KG1 (cell line): ENCODE measurements at places on chromosomes 3 and 15.

DNA sequence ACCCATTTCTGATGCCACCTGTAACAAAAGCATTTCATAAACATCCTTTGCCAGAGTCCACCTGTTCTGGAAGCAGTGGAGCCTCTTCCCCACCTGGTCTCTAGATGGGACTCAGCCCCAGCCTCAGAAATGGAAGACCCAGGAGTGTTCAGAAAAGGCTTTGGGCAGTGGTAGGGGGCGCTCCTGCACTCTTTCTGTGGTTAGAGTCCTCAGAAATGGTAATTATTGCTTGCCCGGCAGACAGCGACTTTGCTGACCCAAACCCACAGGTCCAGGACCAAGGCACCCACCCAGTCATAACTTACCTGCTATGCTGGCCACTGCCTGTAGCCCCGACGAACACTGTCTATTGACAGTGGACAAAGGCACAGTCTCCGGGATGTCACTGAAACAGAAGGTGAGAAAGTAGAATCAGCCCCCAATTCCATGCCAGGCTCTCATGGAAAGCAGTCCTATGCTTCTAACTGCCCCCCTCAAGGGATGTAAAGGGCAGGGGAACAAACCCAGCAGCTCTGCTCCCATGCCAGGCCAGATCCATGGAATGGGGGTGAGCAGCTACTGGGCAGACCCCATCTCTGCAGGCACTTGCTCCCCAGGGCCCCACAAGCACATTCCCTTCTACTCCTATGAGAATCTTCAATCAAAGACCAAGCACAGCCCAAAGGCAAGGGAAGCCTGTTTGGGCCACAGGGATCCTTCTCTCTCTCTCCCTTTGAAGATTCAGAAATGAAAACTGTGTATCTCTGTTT is 5.1 kb downstream of the ACAA1 start:
- DNase-seq = no peak

DNA sequence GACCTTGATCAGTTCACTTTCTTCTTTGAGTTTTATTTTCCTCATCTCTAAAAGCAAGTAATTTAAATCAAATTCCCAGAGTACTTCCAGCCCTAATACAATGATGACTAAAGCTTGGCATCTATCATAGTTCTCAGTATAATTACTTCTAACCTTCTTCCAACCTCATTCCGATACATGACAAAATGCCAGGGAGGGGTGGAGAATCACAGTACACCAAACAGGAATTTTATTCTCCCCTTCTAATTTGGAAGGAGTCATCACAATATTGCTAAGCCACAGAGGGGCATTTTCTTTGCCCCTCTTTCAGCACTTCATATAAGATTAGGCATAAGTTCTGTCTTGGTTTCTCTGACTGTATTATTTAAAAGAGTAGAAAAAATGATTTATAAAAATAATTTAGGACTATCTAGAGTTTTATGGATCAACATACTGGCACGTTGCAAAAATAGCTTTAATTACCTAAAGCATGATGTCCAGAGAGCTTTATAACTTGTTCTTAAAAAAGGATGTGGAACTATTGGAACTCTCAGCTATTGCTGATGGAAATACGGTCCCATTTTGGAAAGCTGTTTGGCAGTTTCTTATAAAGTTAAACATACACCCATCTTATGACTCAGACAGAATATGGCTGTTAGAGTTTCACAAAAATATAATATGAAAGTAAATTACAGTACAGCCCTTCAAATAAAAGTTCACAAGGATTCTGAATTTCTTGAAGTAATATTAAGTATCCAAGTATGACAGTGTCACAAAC is 86.9 kb upstream of the UBE2E2 start:
- DNase-seq = no peak

DNA sequence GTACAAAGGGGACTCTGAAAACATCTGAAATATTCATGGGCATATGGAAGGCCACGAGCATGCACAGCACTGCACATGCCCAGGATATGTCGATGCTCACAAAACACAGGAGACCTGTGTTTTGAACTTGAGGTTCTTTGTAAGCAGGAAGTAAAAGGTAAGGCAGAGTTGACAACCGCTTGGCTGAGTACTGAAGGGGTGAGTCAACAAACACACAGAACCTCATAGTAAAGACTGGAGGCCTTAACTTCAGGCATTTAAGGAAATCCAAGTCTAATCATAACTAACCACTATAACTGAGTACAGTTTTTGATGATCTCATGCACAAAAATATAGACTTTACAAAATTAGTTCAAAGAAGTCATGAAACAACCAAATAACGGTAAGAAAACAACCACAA is 80.6 kb downstream of the MYO9A start:
- no peak for DNase-seq

DNA sequence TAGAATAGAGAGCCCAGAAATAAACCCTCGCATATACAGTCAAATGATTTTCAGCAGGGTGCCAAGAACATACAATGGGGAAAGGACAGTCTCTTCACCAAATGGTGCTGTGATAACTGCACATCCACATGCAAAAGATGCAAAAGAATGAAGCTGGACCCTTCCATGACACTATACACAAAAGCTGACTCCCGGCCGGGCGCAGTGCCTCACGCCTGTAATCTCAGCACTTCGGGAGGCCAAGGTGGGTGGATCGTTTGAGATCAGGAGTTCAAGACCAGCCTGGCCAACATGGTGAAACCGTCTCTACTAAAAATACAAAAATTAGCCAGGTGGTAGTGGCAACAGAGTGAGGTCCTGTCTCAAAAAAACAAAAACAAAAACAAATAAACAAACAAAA is 43.2 kb upstream of the IQSEC1 start:
- DNase-seq = no peak

DNA sequence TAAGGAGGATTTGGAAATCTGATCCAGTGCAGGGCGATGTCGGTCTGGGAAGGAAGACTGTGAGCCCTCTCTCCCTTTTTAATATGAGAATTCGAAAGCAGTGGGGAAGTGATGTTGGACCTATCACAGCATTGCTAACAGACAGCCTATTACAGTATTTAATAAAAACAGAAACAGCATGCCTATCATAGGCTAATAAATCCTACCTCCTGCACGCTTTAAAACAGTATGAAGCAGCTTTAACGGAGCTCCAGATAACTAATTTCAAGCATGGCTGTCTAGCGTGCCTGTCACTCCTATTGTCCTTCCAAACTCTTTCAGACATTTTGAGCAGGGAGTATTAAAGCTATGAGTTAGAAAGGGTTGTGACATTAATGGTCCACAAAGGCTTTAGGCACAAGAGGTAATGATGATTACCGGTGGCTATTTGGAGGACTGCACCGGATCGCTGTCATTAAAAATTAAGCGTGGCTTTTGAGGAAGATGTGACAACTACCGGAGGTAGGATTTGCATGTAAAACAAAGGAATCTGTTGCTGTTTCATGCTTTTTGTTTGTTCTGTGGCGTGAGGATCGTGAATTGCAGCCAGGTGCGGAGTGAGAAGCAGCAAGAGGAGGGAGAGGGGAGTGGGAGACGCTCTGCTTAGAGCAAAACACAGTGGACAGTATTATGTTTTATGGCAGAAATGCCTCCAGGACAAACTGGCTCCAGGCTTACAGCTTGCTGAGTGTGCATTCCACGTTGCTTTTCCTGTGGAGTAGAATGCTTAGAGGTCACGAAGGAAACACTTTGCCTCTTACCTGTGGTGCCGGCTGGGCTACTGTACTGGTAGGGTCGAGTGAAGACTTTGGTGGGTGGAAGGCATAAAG is at the start of gene KCNMB2:
Gene KCNMB2, plus strand, starts transcription at position 226 of the 869 bp plus-strand sequence.
- DNase-seq = no peak

DNA sequence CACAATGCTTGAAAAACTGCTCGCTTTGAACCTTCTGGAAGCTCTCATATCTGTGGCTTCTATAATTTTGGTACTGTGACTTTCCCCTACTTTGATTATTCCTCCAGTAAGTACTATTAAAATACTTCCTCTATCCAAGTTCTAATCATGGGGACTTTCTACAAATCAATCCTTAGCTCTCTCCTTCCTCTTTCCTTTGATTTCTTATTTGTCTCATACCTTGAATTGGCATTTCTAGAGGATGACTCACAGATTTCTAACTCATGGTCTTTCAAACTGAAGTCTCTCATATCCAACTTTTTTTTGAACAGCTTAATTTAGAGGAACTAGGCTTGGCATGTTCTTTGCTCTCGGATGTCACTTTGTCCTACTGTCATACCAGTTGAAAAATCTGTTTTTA is 241.8 kb downstream of the TBC1D5 start:
- no peak for DNase-seq

GRCh38 chr3:186483611-186484340 is 60.4 kb downstream of the CRYGS start:
- no peak for DNase-seq

DNA sequence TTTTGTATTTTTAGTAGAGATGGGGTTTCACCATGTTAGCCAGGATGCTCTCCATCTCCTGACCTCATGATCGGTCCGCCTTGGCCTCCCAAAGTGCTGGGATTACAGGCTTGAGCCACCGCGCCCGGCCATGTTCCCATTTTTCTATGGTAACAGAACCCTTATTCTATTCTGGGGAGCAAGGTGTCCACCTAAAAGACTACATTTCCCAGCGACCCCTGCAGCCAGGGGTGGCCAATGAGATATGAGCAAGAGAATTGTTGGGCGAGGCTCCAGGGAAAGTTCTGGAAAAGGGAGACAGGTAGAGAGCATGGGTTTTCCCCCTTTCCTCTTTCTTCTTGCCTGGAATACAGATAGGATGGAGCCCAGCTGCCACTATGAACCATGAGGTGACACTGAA is 96.9 kb downstream of the LINGO1 start:
- DNase-seq = no peak

GRCh38 chr3:123765475-123766128 is 118.5 kb downstream of the MYLK start:
- DNase-seq = no peak

- no peak for DNase-seq
These were observed 3.2 kb downstream of the IL17RD start for GRCh38 chr3:57161915-57162314.

DNA sequence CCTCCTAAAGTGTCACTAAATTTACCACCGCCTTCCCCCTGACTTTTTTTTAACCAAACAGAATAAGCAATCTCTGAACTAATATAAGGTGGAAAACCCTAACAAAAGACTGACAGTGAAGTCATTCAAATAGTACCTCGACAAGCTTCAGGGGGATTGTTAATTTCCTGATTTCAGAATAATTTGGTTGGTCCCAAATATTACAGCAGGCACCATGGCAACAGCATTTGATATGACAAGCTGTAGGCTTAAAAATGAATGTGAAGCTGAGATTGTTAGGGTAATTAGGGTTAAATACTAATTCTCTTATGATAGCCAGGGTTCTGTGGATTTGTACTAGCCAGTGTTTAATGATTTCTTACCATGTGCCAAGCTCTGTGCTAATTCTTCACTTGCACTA is 63.5 kb upstream of the GOLGA8B start:
- DNase-seq = no peak

DNA sequence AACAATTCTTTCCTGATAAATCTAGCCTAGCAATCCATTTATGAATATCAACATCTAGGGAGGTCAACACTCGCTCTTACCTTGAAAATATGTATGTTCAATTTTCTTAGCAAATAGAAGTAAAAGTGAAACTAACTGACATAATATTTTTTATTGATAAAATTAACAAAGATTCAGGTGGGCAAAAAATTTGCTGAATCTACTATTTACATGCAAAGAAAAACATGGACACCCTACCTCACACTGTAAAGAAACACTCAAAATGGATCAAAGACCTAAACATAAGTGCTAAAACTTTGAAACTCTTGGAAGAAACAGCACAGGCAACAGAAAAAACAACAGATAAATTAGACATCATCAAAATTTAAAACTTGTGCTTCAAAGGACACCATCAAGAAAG is 151.6 kb upstream of the MYRIP start:
- no peak for DNase-seq

GRCh38 chr3:157136647-157137387 is 23.1 kb downstream of the CCNL1 start:
- DNase-seq = no peak

GRCh38 chr3:81793410-81793809 is 32.0 kb upstream of the GBE1 start:
- no peak for DNase-seq

DNA sequence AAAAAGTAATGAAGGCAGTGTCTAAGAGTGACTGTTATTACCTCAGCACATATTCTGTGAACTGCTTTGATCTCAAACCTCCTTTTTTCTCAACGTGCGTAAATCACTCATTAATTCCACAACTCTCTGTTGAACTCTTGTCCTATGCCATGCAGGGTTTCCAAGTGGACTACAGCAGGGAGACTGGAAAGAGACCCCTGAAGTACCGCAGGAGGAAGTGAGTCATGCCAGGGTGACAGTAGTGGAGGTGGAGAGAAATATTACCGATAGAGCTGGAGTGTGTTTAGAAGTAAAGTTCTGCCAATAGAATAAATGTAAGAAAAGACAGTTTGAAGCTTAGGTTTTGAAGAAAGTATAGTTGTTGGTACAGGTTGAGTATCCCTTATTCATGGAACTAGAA is 908.9 kb downstream of the ROBO1 start:
- no peak for DNase-seq

DNA sequence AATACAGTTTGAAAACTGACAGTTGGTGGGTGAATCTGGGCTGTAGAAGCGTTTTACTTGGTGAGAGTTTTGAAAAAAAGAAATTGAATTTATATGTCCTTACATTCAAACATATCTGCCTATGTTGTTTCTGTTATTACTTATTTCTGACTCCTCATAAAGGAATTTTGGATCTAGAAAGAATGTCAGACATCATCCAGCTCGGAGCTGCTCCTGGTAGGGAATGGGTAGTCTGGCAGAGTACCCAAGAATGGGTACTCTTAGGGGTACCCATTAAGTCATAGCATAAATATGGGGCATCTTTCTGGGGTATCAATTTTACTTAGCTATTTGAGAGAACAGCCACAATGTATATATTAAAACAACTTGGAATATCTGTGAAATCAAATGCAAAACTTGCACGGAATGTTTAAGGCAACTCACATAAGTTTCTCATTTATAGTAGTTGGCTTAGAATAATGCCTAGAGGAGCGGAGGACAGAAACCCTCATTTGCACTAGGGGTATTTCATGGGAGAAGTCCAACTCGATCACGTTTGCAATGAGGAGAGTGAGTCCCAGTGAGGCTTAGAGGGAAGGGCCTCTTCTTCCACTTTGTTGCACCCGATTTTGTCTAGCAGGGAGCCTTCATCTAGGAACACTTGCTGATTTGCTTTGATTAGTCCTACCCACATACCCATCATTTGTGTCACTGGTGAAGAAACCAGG is 2.4 kb upstream of the LARP6 start:
- DNase-seq = no peak

DNA sequence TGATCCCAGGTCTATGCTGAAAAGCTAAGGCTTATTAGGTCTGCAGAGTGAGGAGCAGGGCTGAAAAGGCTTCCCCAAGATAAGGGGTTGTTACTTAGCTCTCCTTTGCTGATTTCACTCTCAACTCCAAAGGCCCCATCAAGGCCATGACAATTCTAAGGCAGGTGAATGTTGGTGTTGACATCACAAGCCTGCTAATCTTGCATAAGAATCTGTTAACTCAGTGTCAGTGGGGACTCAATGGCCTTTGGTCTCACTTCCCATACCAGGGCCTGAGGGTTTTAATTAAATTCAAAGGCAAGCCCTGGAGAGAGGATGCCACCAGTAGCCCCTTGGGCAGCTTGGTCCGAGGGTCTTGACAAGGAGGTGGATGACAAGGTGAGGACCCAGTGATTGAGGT is 9.4 kb upstream of the ALAS1 start:
- no peak for DNase-seq

- DNase-seq = no peak
These were observed 151.4 kb downstream of the PLD1 start for GRCh38 chr3:171658841-171659240.
